NCI-H2029 (cell line): ENCODE measurements at places on chromosomes 3 and 15.

- no peak for DNase-seq
Measured at GRCh38 chr15:48976444-48977088, 12.8 kb upstream of the SHC4 start.

DNA sequence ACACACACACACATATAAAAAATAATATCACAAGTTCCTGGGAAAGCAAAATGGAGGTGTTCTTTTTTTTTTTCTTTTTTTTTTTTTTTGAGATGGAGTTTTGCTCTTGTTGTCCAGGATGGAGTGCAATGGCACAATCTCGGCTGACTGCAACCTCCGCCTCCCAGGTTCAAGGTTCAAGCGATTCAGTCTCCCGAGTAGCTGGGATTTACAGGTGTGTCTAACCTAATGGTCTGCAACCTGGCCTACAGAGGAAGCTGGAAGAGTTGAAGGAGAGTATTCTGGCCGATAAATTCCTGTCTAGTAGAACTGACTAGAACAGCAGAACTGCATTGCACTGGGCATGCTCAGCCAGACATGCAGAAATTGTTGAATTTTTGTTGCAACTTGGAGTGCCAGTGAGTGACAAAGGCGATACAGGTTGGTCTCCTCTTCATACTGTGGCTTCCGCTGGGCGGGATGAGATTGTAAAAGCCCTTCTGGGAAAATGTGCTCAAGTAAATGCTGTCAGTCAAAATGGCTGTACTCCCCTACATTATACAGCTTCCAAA lies 22.4 kb upstream of the EIF4A2 start:
- DNase-seq: no peak

DNA sequence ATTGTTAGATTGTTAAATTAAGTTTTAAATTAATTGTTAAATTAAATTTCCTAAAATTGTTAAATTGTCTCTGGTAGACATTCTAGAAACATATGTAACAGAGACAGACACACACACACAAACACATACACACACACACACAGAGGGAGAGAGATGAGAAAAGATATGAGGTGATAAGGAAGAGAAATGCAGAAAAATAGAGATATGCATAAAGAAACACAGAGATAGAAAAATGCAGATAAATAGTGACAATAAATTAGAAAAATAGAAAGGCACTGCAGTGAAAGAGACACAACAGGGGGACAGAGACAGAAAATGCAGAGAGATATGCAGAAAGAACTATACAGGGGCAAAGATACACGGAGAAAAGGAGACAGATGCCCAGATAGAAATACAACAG lies 25.1 kb upstream of the GOLGA8B start:
- no peak for DNase-seq

DNA sequence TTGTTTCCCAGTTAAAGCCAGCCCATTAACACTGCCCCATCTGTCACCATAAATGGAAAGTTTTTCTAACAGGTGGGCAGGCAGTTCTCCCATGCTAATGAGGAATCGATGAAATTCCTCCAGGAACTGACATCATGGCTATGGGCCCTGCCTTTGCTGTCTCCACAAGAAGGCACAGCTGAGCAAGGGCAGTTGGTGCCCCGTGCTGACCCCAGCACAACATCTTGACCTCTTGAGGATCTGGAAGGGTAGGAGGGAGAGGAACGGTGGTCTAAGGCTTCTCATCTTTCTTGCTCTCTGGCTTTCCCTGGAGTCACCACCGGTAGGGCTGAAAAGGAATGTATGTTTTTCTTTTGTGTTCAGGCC lies 46.7 kb downstream of the CHCHD6 start:
- no peak for DNase-seq

- DNase-seq: peak; percentile 48
Measured at GRCh38 chr15:58462973-58463663, 31.3 kb downstream of the LIPC start.

DNA sequence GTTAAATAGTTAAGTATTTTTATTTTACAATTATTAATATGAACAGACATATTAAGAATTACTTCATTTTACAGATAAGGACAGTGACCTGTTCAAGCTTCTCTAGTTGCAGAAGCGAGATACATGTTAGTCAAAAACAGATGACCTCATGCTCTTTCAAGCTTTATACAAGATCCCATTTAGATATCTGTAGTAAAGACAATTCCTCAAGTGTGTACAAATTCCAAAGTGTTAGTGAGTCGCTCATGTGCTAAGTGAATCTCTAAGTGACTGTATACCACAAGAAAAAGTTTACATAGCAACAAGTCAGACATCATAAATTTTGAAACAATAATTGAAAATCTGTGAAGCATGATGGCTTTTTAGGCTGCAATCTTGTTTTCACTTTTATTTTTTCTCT lies 293.8 kb downstream of the ROBO1 start:
- DNase-seq: no peak
